ENCODE measurements at places on chromosomes 3 and 15.

- H3K27me3 ChIP-seq, result no peaks in the 10 kb centered on the region
- H3K4me3 ChIP-seq, result no peak overlapping the region
- H3K27ac ChIP-seq, result no peak overlapping the region
Measured at GRCh38 chr3:115292131-115292530, 145.0 kb upstream of the ZBTB20 start.

- no peaks in the 10 kb centered on the region for H3K27me3 ChIP-seq
- DNase-seq, result no peak
- peaks cover 13% of the 10 kb centered on the region for H3K4me1 ChIP-seq
- no peak overlapping the region for H3K4me3 ChIP-seq
Measured at GRCh38 chr3:30539772-30540171, 66.6 kb upstream of the TGFBR2 start.

DNA sequence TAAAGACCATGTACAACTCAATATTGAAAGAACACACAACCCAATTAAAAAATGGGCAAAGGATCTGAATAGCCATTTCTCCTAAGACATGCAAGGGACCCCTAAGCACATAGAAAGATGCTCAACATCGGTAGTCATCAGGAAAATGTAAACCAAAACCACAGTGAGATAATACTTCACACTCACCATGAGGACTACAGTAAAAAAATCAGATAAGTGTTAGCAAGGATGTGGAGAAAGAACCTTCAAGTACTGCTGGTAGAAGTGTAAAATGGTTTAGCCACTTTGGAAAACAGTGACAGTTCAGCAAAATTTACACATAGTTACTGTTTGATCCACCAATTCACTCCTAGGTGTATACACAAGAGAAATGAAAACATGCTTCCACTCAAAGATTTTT lies 30.1 kb upstream of the XIRP1 start:
- DNase-seq, result no peak
- peaks cover 9% of the 10 kb centered on the region for H3K4me1 ChIP-seq
- H3K36me3 ChIP-seq, result no peaks in the 10 kb centered on the region
- H3K27me3 ChIP-seq, result peaks cover 7% of the 10 kb centered on the region
- H3K4me3 ChIP-seq, result no peak overlapping the region

GRCh38 chr3:197561926-197562325 lies 6.2 kb upstream of the BDH1 start:
- DNase-seq, result no peak
- H3K4me1 ChIP-seq, result peaks cover 8% of the 10 kb centered on the region
- H3K4me3 ChIP-seq, result no peak overlapping the region
- H3K27me3 ChIP-seq, result peaks cover 23% of the 10 kb centered on the region

GRCh38 chr3:182490596-182491491 lies 302.5 kb upstream of the ATP11B start:
- H3K27ac ChIP-seq, result no peak overlapping the region
- H3K36me3 ChIP-seq, result no peaks in the 10 kb centered on the region
- H3K4me3 ChIP-seq, result no peak overlapping the region
- H3K27me3 ChIP-seq, result peaks cover 1% of the 10 kb centered on the region
- DNase-seq, result no peak
- H3K4me1 ChIP-seq, result no peaks in the 10 kb centered on the region

Measured in activated CD8-positive, alpha-beta T cell treated with anti-CD3 and anti-CD28 coated beads for 36 hours (primary cell).